ENCODE measurements at places on chromosomes 7 and 10.

GRCh38 chr10:111933937-111934336 lies 249.6 kb downstream of the GPAM start:
- no peak for DNase-seq

DNA sequence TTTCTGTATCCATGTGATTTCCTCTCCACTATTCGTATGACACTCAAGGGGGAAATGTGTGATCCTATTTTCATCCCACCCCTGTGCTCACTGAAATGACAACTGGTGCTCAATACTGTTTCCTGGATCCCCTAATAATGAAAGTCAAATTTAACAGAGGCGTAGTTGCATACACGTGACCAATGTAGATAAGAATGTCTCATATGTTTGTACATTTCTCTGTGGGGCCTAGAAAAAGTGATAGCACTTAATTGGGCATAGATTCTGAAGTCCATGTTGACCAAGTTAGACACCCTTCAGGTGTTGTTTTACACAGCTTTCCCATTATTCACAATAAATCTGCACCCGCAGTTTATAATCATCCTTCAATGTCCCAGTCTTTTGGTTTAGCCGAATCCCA lies 59.1 kb downstream of the JAZF1 start:
- DNase-seq, result no peak

GRCh38 chr7:16278167-16278787 lies 143.1 kb downstream of the CRPPA start:
- DNase-seq, result no peak

GRCh38 chr7:82114237-82114636 lies 329.3 kb downstream of the CACNA2D1 start:
- DNase-seq, result no peak

DNA sequence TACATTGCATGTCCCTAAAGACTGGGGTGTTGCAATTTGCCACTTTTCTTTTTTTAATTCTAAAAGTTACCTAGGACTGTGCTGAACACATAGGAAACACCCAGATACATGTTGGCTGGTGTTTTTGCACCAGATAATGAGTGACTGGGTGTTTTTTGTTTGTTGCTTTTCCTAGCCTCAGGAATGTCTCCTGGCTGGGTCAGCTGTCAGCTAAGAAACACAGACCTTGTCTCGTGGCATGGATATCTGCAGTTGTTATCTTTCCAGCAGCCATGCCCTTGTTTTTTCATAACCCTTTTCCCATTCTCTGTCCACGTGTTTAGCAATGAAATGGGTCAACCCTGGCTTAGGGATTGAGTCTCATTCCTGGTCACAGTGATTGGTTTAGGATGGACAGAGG lies 433.9 kb upstream of the ZMIZ1 start:
- peak; percentile 40 for DNase-seq

- DNase-seq, result no peak
Observed at GRCh38 chr7:128108641-128109423, 77.6 kb upstream of the LRRC4 start.

DNA sequence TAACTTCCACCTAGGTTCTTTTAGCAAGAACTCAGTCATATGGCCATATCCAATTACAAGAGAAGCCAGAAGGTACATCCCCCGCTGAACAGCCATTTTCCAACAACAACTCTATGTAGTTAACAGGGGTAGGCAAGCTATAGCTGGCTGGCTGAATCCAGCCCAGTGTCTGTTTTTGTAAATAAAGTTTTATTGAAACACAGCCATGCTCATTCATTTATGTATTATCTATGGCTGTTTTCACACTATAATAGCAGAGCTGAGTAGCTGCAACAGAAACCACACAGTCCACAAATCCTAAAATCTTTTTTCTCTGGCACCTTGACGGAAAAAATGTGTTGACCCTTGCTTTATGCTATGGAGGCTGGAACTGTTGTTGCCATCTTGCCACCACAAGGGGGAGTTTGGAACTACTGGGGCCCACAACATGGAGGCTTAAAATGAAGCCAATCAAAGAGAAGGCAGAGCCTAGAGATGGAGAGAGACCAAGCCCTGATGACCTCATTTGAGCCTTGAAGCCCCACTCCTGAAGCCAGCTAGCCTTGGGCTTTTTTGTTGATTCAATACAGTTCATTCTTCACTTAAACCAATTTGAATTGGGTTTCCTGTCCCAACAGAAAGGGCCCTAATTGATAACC lies 33.3 kb upstream of the XPNPEP1 start:
- DNase-seq, result peak; percentile 68

DNA sequence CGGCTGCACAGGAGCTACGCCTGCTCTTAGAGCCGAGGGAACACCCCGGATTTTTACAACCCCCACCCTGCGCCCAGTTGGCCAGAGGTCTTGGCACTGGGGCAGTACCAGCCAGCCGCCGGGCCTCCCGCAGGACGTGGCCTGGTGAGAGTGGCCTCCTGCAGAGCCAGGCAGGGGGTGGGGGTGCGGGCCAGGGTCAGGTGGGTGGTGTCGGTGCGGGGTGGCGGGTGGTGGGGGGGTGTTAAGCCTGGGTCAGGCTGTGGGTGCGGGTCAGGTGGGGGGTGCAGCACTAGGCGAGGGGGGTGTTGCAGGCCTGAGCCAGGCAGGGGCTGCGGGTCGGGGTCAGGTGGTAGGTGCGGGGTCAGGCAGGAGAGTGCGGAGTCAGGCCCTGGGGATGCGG lies 647 bp downstream of the ECHS1 start:
- DNase-seq, result no peak

- DNase-seq, result no peak
Observed at GRCh38 chr10:51313773-51314478, 239.6 kb downstream of the PRKG1 start.

GRCh38 chr7:155483245-155483644 lies 25.3 kb downstream of the EN2 start:
- no peak for DNase-seq

DNA sequence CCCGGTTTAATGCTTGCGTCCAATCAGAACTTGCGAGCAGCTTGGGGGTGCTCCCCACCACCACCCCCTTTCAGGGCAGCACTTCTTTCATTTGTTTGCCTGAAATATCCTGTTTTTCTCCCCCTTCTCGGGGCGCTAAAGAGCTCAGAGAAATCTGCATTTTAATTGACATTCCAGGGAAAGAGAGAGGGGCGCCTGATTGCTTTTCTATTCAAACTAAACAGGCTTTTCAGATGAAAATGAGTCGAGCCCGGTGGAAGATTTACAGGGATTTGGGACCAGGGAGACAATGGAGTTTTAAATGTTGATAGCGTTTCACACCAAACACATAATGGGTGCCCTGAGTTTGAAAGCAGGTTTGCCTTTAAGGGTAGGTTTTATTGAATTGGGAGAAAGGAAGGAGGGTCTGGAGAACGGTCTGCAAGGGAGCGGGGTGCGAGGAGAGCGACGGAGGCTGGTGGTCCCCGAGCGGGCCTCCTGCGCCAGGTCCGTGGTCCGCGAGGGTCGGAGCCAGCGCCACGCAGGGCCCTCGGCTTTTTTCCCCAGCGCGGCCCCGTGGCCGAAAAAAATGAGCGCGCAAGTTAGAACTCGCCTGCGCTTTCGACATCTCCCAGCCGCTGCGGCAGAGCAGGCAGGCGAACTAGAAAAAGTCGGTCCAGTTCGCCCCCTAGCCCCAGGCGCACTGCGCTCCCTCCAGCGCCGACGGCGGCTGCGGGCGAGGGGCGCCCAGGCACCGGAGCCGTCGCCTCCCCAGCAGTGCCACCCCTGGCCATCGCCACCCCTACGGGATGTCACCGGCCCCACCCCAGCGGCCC lies 1.3 kb downstream of the FGFR2 start:
- no peak for DNase-seq

DNA sequence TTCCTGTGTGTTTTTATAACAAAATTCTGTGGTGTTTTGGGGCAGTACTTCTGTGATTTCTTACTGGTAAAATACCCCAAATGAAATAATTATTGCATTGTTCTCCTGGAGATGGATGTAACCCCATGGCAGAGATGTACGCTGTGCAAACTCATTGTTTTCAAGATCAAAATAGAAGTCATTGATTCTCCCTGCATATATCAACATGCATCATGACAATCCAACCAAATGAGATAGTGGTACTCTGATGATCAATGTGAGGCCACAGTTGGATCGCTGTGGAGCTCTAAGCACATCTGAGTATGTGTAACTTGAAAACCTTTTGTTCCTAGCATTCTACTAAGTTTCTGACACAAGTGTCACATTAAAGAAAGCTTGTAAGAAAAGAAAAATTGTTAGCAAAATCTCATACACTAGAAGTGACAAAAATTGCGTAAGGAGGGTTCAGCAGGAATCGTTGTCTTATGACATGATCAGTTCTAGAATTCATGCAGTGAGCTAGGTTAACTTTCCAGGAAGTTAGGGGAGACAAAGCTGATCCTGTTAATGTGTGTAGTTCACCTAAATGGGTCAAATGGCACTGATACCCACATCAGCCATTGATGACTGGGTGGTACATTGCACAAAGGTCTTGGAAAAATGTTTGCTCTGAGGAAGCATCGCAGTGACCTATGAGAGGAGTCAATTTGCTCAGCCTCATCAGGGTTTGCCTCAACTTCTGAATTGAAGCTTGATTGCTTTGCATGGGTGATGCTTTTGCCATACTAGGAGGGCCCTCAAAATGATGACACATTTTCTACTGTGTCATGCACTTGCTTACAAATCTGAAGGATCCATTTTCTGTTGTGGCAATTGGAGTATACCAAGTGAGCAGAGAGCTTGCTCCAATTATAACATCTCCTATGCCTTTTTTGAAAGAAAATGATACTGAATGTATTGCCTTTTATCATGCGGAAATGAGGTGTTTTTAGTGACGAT lies 145.1 kb downstream of the PLXDC2 start:
- DNase-seq, result no peak

- DNase-seq, result peak; percentile 80
Observed at GRCh38 chr10:73495226-73495883, 469 bp downstream of the PPP3CB start.

DNA sequence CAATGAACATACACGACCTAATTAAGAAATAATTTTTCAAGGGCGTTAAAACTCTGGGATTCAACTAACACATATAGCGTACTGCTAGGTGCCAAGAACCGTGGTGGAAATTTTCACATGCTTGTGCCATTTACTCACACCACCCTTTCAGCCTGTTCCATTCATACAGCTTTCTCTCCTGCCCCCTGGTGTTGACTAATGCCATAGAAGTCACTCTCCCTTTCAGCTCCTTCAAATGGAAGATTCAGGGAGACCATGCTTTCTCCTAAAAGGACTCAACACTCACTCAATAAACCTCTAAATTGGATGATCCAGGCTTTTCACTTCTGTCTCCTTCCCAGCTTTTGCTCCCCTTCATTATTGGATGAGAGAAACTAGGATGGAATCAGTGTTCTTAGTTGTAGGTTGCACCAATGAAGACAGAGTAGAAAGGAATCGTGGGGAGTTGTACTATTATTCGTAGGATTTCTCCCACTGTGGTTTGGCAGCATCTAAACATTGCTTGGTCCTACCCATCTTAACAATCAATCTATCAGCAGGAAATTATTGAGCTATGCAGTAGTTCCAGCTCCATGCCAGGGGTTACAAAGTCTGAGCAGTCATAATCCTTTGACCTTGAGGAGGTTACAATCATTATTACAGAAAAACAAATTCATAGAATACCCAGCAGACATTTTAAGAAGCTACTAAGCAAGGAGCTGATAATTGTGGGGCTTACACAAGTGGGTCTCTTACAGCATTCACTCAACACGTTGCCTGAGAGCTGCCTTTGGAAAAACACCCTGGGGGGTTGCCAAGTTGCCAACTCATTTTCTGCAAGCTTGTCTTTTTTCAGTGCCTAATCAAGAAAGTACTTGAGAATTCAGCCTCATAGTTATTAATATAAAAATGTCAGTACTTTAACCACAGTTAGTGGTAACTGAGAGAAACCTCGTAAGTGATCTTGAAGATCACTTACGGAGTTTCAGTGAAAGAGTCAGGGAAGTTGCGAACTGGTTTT lies 2.8 kb upstream of the PPP1R3C start:
- peak; percentile 75 for DNase-seq

GRCh38 chr7:155886391-155887173 lies 74.3 kb upstream of the SHH start:
- no peak for DNase-seq

Data from H4 (cell line).